Fibroblast of the aortic adventitia (primary cell): ENCODE measurements at places on chromosomes 16 and 17. TPM values are rescaled to one million over a fixed set of nuclear protein-coding genes. Genes with fewer than 3 reads are reported as not detected.

Gene HBZ
- total RNA-seq: not detected in 2 replicates

Gene ABCC6
- total RNA-seq: 0.41 and 0.63 TPM in 2 replicates

Gene ZNF771
- 12.6 and 16.2 TPM in 2 replicates for total RNA-seq

Gene TPSG1
- total RNA-seq: not detected in 2 replicates

Gene CYLD
- total RNA-seq: 41.3 and 62.6 TPM in 2 replicates

Gene TOM1L1
- total RNA-seq: 3.8 and 5.8 TPM in 2 replicates
